Activated T-helper 1 cell treated with anti-CD3 and anti-CD28 coated beads, Interleukin-12 subunit alpha, Interleukin-12 subunit beta, Interleukin-2, Interleukin-4 antibody, amounts not matched to agents 30 ng/mL and 10 ng/mL and 1 ng/mL, durations not matched to agents 14 hours and 24 hours and 36 hours (primary cell): ENCODE measurements at places on chromosomes 3 and 15.

DNA sequence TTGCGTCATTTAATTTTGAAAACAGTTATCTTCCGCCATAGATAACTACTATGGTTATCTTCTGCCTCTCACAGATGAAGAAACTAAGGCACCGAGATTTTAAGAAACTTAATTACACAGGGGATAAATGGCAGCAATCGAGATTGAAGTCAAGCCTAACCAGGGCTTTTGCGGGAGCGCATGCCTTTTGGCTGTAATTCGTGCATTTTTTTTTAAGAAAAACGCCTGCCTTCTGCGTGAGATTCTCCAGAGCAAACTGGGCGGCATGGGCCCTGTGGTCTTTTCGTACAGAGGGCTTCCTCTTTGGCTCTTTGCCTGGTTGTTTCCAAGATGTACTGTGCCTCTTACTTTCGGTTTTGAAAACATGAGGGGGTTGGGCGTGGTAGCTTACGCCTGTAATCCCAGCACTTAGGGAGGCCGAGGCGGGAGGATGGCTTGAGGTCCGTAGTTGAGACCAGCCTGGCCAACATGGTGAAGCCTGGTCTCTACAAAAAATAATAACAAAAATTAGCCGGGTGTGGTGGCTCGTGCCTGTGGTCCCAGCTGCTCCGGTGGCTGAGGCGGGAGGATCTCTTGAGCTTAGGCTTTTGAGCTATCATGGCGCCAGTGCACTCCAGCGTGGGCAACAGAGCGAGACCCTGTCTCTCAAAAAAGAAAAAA, 1.2 kb downstream of the B2M start:
- DNase-seq: peak; percentile 67

DNA sequence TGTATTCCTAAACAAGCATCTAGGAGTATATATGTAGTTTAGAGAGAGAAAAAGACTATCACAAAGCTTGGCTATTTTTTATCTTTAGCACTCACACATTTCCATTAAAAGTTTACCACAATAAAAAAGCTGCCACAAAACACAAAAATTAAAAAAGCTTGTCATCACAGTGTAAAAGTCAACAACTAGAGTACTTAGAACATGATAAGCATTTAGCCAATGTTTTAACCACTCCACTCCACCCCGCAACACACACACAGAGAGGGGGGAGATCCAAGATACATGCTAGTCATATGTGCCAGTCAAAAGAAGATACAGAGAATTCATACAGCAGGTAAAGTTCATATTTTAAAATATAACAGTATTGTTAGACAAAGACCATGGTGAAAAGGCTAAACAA, 79.7 kb downstream of the STAG1 start:
- DNase-seq: no peak

- no peak for DNase-seq
These were observed 168.4 kb downstream of the TUSC7 start for GRCh38 chr3:116877968-116878367.

GRCh38 chr15:92647467-92648163, 8.0 kb downstream of the FAM174B start:
- no peak for DNase-seq

DNA sequence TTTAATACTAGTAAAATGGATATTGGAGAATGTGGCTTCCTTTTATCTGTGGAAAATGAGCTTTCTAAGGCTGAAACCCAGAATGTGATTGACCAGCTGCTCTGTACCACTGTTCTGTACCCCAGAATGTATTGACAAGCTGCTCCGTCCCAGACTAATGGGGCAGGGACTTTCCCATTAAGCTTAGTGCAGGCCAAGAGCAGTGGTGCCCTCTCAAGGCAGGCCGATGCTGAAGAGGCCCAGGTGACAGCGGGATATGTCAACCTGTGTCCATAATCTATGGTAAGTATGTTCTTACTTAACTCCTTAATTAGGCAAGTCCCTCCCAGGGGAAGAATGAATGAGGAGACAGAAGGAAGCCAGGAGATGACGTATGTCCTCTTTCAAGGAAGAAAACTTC, 31.1 kb downstream of the SGO1 start:
- no peak for DNase-seq

- no peak for DNase-seq
These were observed 695.4 kb upstream of the UBE2E2 start for GRCh38 chr3:22507709-22508108.

GRCh38 chr3:151599103-151599672, 134.5 kb upstream of the AADACL2 start:
- DNase-seq: no peak

DNA sequence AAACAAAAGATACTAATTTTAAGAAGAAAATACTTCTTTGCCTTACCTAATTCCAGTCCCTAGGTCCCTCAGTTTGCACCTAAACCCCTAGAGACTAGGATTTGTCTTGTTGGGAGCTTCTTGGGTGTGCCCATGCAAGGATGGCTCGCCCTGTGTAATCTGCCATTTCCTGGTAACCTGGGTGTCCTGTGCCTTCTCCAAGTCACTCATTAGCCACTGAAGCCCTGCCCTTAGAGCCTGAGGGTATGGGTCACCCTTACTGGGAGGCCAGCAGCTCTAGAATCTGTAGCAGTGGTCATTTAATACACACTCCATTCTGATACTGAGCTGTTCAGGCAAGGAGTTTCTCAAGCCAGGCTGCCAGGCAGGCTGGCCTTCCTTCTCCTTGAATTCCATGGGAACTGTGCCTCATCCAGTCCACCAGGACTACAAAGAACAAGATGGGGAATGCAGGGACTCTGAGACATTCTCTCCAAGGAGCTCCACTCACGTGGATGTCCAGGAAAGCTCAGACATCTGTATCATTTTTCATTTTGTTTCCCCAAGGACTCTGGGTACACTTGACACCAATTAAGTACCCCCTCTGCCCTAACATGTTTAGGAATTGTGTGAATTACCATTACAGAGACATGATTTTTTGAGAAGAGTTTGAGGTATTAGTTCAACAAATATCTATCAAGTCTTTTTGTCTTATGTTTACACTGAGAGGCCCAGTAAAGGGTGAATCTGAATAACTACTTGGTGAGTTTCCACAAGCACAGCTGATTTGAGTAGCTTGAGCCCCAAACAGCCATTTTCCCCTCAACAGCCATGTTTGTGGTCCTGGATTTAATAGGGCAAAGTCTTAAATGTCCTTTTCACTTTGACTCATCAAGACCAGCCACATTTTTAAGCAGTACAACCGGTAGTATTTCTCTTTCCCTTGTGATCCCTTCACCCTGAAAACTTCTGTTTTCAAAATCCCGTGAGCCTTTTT, 52.6 kb downstream of the ARNT2 start:
- DNase-seq: no peak

DNA sequence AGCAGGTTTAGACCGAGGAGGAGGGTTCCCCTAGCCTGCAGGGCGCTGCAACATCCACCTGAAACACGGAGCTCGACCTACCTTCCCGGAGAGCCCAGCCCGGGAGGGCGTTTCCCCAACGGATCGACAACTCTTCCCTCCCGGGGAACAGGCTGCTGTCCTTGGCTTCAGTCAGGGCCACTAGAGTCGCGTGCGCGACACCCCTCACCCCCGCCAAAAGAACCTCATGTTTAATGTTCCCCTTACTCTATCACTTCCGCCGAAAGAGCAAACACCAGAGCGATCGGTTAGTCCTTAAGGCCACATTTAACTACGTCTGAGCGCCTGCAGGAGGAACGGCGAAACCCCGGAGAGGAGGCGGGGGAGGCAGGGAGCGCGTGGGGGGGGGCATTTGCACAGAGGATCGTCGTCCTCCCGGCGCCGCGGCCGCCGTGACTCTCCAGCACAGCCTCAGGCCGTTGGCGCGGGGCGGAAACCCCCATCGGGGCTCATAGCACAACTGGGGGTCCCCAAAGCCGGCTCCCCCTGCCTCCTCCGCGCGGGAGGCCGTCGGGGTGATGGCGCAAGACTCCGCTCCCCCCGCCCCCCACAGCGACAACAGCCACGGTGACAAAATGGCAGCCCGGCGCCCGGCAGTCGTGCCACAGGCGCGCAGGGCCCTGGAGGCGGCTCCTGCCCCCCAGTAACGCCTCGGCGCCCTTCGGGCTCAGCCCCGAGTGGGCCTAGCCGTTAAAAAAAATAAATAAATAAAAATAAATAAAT, 3.2 kb downstream of the ANP32A start:
- DNase-seq: peak; percentile 59

DNA sequence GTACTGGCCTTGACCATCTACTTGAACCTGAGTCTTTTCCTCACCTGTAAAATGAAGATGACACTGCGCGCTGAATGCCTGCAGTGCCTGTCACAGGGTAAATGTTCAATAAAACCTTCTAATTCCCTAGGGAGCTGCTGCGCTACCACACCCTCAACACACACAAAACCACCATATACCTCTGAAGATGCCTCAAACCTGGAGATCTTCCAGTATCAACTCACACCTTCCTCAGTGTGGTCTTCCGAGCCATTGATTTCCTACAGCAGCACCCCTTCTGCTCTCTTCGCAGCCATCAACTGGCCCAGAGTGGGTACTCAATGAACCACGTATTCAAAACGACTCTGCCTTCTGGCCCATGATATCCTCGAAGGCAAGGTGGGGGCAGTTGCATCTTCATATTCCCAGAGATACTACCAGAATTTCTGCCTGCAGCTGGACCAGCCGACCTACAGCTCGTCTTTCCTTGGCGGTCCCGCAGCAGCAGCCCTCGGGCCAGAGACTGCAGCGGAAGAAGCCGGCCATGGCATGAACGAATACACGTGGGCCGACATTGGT, 695 bp downstream of the RPL32 start:
- DNase-seq: no peak

- DNase-seq: no peak
These were observed 40.5 kb upstream of the SMAD6 start for GRCh38 chr15:66661432-66662096.

DNA sequence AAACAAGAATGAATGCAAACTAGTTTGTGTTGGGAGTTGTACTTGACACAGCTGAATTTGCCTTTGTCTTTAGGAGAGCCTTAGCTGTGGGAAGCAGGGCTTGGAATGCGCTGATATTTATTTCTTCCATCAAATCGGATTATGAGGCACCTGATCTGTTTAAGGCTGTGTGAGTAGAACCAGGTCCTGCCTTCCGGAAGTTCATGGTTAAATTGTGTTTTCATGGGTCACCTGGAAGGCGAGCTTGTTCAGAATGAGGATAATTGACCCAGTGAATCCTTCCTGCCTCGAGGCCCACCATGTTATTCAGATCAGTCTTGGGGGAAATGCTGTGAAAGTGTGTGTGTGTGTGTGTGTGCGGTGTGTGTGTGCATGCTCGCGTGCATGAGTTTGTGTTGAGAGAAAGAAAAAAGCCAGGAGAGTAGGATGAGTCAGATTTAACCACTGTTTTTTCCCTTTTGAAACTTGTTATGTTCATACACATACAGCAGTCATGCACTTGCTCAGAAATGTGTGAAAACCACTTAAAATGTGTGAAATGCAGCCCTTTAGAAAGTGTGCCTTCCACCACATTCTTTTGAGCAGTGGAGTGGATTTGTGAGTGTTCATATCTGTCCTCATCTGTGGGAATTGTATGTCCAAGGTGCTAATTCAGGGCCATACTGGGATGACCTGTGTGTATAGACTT, 36.7 kb downstream of the SMAD3 start:
- DNase-seq: peak; percentile 64

DNA sequence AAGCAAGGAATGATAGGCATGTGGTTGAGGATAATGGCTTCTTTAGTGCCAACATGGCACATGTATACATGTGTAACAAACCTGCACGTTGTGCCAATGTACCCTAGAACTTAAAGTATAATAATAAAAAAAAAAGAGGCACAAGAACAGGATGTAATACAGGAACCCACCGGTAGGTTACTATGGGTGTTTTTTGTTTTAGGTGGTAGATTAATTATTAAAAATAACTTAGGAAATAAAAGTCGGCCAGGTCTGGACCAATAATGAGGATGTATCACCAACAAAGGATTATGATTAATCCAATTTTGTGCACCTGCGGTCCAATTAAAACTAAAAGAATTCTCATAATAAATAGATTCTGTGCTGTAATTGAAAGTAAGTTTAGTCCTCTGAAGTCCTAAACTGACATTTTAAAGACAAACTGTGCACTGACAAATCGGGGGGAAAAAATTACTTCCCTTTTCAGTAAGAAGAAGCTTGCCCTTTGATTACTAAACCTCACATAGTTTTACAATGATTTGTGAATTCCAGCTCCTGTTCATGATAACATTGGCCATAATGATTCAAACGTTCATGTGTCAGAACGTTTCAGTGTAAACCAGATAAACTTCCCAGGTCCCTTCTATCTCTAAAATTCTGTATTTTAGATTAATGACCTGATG, 62.2 kb downstream of the CASR start:
- no peak for DNase-seq

GRCh38 chr3:179473565-179473964, 22.3 kb upstream of the GNB4 start:
- DNase-seq: no peak

DNA sequence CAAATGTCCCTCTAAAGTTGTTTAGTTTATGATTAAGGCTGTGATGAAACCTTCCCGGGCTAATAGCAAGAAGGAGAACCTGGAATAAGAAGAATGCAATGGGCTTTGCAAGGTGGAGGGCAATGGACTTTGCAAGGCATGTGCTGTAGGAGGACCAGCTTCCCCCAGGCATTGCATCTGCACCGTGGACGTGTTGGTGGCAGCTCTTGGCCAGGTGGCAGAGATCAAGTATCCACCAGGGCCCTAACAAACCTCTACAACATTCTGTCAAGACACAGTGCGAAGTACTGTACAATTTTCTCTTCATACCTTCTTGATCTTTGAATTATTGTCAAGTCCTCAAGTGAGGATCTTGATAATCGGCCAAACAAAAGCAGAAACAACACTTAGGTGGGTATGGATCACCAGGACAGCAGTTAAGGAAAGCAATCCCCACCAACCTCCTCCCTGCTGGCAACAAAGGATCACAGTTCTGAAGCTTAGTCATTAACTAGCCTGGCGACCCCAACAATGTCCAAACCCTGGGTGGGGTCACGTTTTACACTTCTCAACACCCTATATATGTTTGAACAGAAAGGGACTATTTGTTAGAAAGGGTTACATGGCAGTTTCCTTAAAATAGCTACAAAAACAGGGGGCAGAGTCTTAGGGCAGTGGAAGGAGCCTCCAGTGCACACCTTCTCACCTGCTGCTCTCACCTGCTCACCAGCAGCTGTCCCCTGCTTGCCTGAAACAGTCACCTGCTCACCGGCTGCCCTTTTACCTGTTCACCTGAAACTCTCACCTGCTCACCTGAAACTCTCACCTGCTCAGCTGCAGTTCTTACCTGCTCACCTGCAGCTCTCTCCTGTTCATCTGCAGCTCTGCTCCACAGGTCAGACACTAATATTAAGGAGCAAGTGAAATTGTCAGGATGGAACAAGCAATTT, 137.9 kb upstream of the LIPC start:
- no peak for DNase-seq

- no peak for DNase-seq
These were observed 108.0 kb downstream of the SERPINI1 start for GRCh38 chr3:167843481-167843880.

GRCh38 chr3:33722626-33723370, 4.7 kb upstream of the CLASP2 start:
- no peak for DNase-seq
